Activated naive CD4-positive, alpha-beta T cell treated with Interleukin-2 at 50 U/mL for 16 hours (primary cell): ENCODE measurements at places on chromosomes 2 and 18.

GRCh38 chr18:79402977-79403722 lies 7.4 kb downstream of the NFATC1 start:
- no peak for DNase-seq

GRCh38 chr2:129192117-129192516 lies 787.3 kb upstream of the RAB6C start:
- DNase-seq, result no peak

DNA sequence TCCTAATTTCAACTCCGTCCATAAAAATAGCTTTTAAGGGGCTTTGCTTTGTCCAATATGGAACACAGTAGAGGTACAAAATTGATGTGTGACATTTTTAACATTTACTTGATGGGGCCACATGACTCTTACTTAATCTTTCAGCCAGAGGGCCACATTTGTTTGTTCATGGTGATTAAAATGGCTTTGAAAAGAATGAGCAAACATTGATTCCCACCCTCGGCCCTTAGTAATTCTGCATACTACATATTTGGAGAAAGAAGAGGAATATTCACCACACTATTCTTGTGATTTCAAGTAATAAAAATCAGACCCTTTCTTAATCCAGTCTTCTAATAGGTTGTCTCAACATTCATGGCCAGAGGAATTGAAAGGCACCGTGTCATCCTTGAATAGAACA lies 17.5 kb downstream of the ARPC2 start:
- no peak for DNase-seq

DNA sequence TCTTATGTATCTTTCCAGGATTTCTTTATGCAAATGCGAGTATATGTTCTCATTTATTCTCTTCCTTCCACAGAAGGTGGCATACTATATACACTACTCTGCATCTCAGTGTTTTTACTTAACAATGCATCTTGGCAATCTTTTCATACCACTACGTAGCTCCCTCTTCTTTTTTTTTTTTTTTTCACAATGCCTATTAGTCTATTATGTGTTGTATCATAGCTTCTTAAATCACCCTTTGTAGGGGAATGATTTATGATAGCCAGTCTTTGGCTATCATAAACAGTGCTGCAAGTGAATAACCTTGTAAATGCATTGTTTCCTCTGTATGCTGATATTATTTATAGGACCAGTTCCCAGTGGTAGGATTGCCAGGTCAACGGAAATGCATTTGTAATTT lies 204.2 kb downstream of the BABAM2 start:
- DNase-seq, result no peak

DNA sequence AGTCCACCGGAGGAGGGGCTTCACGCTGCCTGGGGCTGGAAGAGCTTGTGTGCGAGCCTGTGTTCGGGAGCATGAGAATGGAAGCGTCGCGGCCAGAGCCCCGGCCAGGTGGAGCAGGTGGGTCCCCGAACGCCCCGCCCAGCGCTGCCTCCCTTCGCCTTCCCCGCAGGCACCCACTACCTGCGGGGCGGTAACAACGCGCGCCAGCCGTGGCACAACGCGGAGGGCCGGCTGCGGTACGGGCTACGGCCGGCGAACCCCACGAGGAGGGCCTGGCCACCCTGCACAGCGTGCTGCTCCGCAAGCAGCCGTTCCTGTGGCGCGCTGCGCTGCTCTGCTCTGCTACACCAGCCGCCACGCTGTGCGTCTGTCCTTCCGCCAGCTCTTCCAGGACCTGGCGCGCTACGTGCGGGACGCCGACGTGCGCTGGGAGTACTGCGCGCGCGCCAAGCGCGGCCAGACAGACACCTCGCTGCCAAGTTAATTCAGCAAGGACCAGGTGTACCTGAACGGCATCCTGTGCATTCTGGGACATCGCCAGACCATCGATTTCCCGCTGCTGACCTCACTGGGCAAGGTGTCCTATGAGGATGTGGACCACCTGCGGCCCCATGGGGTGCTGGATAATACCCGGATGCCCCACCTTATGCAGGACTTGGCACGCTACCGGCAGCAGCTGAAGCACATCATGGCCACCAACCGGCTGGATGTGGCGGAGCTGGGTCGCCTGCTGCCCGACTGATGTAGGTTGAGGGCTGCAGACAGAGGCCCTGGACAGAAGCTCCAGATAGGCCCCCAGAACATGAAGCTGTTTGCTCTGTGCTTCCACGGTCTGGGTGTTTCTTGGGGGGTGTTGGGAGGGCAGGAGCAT lies 200.6 kb downstream of the NAPG start:
- no peak for DNase-seq
